Spleen (tissue), 13 donors: ENCODE measurements at places on chromosomes 5 and 9.
A peak's percentile ranks its signal among the peaks of the same experiment; 100 is the strongest.

GRCh38 chr9:132410642-132411041 lies 631 bp downstream of the CFAP77 start:
- peak overlapping the region; percentile 62 for H3K4me3 ChIP-seq
- H3K36me3 ChIP-seq, result no peaks in the 10 kb centered on the region
- no peak overlapping the region for H3K27ac ChIP-seq
- H3K4me1 ChIP-seq, result peaks cover 44% of the 10 kb centered on the region
- H3K27me3 ChIP-seq, result no peaks in the 10 kb centered on the region
- DNase-seq, result peak; percentile 73

GRCh38 chr5:109750463-109750862 lies 60.7 kb downstream of the MAN2A1 start:
- H3K27me3 ChIP-seq, result no peaks in the 10 kb centered on the region
- H3K4me1 ChIP-seq, result peaks cover 9% of the 10 kb centered on the region
- H3K36me3 ChIP-seq, result peaks cover 9% of the 10 kb centered on the region
- H3K27ac ChIP-seq, result no peak overlapping the region

GRCh38 chr9:69768716-69769115 lies 8.9 kb upstream of the PTAR1 start:
- H3K36me3 ChIP-seq, result no peaks in the 10 kb centered on the region
- no peak overlapping the region for H3K27ac ChIP-seq
- no peaks in the 10 kb centered on the region for H3K4me1 ChIP-seq
- H3K4me3 ChIP-seq, result no peak overlapping the region
- DNase-seq, result no peak

DNA sequence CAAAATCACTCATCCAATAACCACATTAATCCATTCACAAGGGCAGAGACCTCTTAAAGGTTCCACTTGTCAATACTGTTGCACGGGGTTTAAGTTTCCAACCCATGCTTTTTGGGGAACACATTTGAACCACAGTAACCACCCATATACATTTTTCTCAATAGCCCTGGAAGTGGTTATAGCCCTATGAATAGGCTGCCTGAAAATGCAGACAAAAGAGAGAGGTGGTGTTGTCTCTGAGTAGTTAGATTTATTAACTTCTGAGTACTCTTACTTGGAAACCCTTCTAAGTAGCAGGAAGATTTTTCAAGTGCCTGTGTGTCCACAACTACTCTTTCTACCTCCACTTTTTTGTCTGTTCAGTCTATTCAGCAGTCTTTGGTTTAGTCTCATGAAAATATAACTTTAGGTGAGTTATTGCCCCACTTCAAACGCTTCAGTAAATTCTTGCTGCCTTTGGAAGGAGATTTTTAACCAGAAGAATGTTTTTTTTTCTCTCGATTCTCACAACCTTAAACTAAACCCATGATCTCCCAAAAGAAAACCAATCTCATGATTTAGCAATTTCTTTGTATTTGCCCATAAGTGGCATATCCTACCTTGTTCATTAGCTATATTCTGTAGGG lies 42.6 kb downstream of the ARHGEF28 start:
- no peaks in the 10 kb centered on the region for H3K4me1 ChIP-seq
- no peak for DNase-seq
- no peak overlapping the region for H3K4me3 ChIP-seq
- no peaks in the 10 kb centered on the region for H3K36me3 ChIP-seq

DNA sequence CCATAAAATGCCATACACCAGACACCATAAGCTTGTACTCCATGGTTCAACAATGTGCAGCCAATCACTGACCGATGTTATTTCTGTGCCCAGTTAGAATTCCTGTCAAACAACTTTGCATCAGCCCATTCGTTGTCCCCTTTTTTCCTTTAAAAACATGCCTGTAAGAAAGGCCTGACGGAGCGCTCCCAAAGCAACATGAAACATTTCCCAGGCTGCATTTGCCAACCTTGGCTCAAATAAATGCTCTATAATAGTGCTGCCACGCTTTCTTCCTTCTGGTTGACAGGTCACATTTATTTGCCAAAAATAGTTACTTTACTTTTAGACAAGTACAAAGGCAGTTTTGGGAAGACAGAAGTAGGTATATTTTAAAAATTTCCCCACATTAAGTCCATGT lies 735.6 kb upstream of the PTPRD start:
- no peaks in the 10 kb centered on the region for H3K27me3 ChIP-seq
- DNase-seq, result no peak
- no peaks in the 10 kb centered on the region for H3K36me3 ChIP-seq
- H3K27ac ChIP-seq, result no peak overlapping the region
- H3K4me1 ChIP-seq, result no peaks in the 10 kb centered on the region
- H3K4me3 ChIP-seq, result no peak overlapping the region

- no peak overlapping the region for H3K4me3 ChIP-seq
- no peaks in the 10 kb centered on the region for H3K27me3 ChIP-seq
- peaks cover 45% of the 10 kb centered on the region for H3K4me1 ChIP-seq
- H3K27ac ChIP-seq, result no peak overlapping the region
- DNase-seq, result no peak
These were observed 217.2 kb downstream of the AGTPBP1 start for GRCh38 chr9:85524531-85524930.

- H3K27me3 ChIP-seq, result no peaks in the 10 kb centered on the region
- H3K27ac ChIP-seq, result no peak overlapping the region
- H3K4me1 ChIP-seq, result peaks cover 5% of the 10 kb centered on the region
- no peaks in the 10 kb centered on the region for H3K36me3 ChIP-seq
- no peak for DNase-seq
These were observed 35.2 kb downstream of the SLC35D2 start for GRCh38 chr9:96348261-96348660.

- H3K27me3 ChIP-seq, result no peaks in the 10 kb centered on the region
- H3K36me3 ChIP-seq, result no peaks in the 10 kb centered on the region
- H3K27ac ChIP-seq, result no peak overlapping the region
- no peaks in the 10 kb centered on the region for H3K4me1 ChIP-seq
- no peak for DNase-seq
These were observed 275.2 kb upstream of the PCSK5 start for GRCh38 chr9:75615284-75615683.

DNA sequence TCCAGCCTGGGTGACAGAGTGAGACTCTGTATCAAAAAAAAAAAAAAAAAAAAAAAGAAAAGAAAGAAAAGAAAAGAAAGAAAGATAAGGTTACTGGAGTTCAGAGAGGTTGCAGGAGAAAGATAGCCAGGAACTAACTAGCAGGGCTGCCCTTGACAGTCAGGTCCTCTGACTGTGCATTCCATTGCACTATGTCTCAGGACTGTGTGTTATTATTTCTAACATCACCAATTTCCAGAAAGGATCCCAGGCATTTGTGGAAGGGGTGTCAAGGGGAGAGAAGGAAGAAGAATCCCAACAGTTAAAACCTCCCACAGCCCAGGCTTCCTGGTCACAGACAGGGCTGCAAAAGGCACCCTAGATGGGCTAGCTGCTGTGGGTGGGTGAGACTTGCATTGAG lies 25.1 kb downstream of the KLF4 start:
- H3K27me3 ChIP-seq, result peaks cover 9% of the 10 kb centered on the region
- no peak for DNase-seq
- no peak overlapping the region for H3K4me3 ChIP-seq
- H3K27ac ChIP-seq, result no peak overlapping the region

DNA sequence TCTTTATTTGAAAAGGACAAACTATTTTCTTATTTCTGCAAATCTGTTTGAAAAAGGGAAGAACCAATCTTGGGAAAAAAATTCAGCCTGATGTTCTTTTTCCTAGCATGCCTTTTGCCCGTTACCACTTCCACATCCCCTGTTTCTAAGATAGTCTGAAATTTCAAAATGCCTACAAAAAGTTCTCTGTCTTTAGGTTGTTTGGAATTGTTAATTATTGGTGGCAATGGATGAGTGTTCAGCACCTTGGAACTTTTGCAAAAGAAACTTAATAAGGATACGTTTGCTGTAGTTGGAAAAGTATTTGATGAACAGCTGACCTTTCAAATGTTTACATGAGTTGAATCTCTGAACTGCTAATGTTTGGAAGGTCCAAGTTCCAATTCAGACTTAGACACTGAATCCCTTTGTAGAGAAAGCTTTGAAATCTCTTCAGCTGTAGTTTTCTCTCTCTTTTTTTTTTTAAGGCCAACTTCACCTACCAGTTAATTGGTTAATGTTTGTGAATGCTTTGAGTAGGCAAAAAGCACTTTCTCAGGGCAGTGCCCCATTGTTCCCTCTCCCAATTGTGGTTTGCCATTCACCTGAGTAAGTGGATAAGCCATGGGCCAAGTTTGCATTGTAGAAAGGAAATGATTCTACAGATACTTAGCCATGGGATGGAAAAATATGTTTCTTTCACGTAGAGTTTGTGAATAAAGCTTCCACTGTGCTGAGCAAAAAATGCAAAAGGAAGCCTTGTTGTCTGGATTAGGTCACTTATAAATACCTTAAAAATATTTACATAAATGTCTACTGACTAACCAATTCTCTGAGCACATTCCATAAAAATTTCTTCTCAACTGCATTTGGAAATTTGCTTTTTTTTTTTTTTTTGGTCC lies 156.4 kb upstream of the ELL2 start:
- DNase-seq, result no peak
- H3K27ac ChIP-seq, result no peak overlapping the region
- H3K4me1 ChIP-seq, result no peaks in the 10 kb centered on the region
- no peaks in the 10 kb centered on the region for H3K27me3 ChIP-seq
- no peaks in the 10 kb centered on the region for H3K36me3 ChIP-seq
- H3K4me3 ChIP-seq, result no peak overlapping the region

- H3K27me3 ChIP-seq, result no peaks in the 10 kb centered on the region
- peaks cover 53% of the 10 kb centered on the region for H3K4me1 ChIP-seq
- DNase-seq, result no peak
- H3K27ac ChIP-seq, result no peak overlapping the region
- H3K4me3 ChIP-seq, result no peak overlapping the region
These were observed 5.5 kb downstream of the NR3C1 start for GRCh38 chr5:143398053-143398355.

DNA sequence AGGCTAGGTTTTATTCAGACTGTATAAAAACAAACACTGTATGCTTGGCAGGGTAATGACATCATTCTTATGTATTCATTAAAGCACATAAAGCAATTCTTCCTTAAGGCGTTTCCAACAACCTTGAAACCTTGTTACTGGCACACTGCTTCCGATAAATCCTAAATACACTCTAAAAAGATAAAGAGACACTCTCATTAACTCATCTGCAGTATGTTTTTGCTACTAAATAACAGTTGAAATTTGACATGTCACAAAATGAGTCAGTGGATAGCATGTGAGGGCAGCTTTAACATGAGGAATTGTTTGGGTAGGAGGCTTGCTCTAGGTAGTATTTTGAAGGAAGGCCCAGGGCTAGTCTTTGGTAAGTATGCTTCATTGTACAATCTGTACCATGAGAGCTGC lies 13.7 kb downstream of the YIPF5 start:
- no peak for DNase-seq
- H3K4me3 ChIP-seq, result no peak overlapping the region

- no peaks in the 10 kb centered on the region for H3K4me1 ChIP-seq
- DNase-seq, result no peak
- H3K27me3 ChIP-seq, result no peaks in the 10 kb centered on the region
- no peaks in the 10 kb centered on the region for H3K36me3 ChIP-seq
- no peak overlapping the region for H3K4me3 ChIP-seq
- H3K27ac ChIP-seq, result no peak overlapping the region
These were observed 54.1 kb downstream of the AP3S1 start for GRCh38 chr5:115895821-115896220.

- peak overlapping the region; percentile 53 for H3K4me3 ChIP-seq
- no peaks in the 10 kb centered on the region for H3K27me3 ChIP-seq
- H3K4me1 ChIP-seq, result peaks cover 20% of the 10 kb centered on the region
- peak; percentile 78 for DNase-seq
- no peaks in the 10 kb centered on the region for H3K36me3 ChIP-seq
These were observed 530 bp downstream of the TMEFF1 start for GRCh38 chr9:100473276-100474081.

DNA sequence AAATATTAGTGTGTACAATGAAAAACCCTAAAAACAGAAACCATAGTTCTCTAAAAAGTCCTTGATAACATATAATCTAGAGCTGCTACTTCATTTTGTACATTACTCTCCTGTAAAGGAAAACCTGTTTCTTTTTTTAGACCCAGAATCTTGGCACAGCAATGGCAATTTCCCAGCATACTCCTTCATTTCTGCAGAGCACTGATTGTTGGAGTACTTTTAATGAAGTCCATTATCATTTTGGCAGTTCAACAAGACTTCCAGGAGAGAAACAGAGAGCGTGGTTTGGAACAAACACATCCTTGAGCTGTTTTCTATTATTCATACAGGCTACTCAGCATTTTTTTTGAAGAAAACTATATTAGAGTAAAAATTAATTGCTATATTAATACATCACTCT lies 22.7 kb upstream of the MROH2B start:
- H3K4me3 ChIP-seq, result no peak overlapping the region
- H3K36me3 ChIP-seq, result no peaks in the 10 kb centered on the region
- H3K27me3 ChIP-seq, result no peaks in the 10 kb centered on the region
- no peak overlapping the region for H3K27ac ChIP-seq
- no peak for DNase-seq
- H3K4me1 ChIP-seq, result no peaks in the 10 kb centered on the region

GRCh38 chr9:75788006-75788634 lies 102.4 kb upstream of the PCSK5 start:
- H3K36me3 ChIP-seq, result no peaks in the 10 kb centered on the region
- H3K27ac ChIP-seq, result no peak overlapping the region
- no peak for DNase-seq
- H3K4me3 ChIP-seq, result no peak overlapping the region
- H3K27me3 ChIP-seq, result no peaks in the 10 kb centered on the region

DNA sequence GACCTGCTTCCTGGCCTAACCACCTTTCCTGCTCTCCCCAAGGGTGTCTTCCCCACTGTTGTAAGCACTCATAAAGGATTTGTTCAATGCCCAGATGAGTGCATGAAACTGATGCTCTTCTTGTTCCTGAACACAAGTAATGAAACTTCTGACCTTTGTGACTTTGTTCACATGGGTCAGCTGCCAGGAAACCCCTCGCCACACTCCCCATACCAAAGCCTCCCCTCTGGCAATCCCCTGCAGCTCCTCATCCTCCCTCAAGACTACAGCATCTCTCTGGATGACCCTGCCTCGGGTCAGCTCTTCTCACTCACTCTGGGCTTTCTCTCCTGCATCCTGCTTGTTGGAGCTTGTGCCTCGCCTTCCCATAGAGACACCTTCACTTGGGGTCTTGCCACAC lies 72.2 kb upstream of the SPTLC1 start:
- no peaks in the 10 kb centered on the region for H3K36me3 ChIP-seq
- DNase-seq, result no peak
- no peak overlapping the region for H3K4me3 ChIP-seq
- no peak overlapping the region for H3K27ac ChIP-seq
- no peaks in the 10 kb centered on the region for H3K4me1 ChIP-seq
- no peaks in the 10 kb centered on the region for H3K27me3 ChIP-seq

DNA sequence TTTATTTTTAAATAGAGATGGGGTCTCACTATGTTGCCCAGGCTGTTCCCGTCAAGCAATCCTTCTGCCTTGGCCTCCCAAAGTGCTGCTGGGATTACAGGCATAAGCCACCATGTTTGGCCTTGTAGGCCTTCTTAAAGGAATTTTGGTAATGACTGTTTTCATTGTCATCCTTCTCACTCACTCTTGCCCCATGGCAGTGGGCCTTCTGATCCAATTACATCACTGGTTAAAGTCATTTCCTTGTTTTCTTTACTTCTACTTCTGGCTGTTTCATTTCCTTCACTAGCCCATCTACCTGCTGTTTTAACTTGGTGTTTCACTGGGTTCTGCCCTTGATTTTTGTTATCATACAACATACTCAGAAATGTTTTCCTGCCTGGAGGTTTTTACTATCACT lies 20.1 kb upstream of the NIM1K start:
- H3K36me3 ChIP-seq, result peaks cover 78% of the 10 kb centered on the region
- no peaks in the 10 kb centered on the region for H3K4me1 ChIP-seq
- no peak overlapping the region for H3K4me3 ChIP-seq
- H3K27ac ChIP-seq, result no peak overlapping the region

GRCh38 chr9:2015581-2016407 lies 647 bp downstream of the SMARCA2 start:
- peaks cover 41% of the 10 kb centered on the region for H3K4me1 ChIP-seq
- H3K27me3 ChIP-seq, result no peaks in the 10 kb centered on the region
- H3K4me3 ChIP-seq, result peak overlapping the region; percentile 90
- peak overlapping the region; percentile 93 for H3K27ac ChIP-seq
- peak; percentile 93 for DNase-seq
